Activated naive CD4-positive, alpha-beta T cell (primary cell): ENCODE measurements at places on chromosomes 7 and 10.

- no peak for DNase-seq
These were observed 67.4 kb upstream of the LRRC4 start for GRCh38 chr7:128098629-128099028.

DNA sequence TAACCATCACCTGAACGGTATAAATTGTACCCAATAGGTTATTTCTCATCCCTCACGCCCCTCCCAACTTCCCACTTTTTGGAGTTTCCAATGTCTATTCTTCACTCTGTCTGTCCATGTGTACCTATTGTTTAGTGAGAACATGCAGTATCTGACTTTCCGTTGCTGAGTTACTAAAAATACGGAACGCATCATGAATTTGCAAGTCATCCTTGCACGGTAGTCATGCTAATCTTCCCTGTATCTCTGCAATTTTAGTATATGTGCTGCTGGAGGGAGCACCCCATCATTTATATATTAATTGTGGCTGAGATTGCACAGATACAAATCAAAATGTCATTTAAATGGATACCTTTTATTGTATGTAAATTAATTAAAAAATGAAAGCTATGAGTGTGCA lies 75.7 kb upstream of the SFMBT2 start:
- DNase-seq, result no peak

- DNase-seq, result peak; percentile 8
These were observed 25.5 kb upstream of the INMT start for GRCh38 chr7:30726296-30727006.

DNA sequence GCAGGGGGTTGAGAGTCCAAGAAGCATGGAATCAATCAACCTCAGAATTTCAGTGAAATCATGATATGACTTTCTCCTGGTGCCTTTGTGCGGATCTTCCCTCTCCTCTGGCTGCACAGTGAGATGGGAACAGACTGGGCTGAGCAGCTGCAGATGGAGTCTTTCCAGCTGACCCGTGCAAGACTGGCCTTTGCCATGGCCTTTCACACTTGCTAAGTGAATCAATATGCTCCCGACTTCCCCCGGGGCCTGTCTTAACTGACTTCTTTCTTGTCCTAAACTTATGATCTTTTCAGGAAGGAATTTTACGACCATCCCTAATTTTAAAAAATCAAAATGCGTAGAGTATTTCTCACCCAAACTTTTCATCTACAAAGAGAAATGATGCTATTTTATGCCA lies 469.9 kb downstream of the GALNT17 start:
- DNase-seq, result no peak

- DNase-seq, result no peak
These were observed 317.2 kb downstream of the PHF14 start for GRCh38 chr7:11290863-11291262.

DNA sequence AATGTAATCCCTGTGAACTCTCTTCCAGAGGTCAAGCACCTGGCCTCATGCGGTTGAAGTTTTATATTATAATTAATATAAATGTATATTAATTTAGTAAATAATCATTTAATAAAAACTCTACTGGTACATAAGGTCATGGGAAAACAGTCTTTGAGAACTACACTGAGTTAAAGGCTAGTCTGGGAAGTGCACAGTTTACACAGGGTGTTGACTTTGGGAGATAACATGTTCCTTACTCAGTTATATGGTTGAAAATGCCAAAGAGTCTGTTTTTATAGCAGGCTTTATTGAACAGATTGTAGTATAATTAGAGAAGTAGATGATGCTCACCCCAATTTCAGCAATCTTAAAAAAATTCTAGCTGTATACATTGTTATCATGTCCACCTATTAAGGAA lies 735.9 kb downstream of the GATA3 start:
- no peak for DNase-seq

DNA sequence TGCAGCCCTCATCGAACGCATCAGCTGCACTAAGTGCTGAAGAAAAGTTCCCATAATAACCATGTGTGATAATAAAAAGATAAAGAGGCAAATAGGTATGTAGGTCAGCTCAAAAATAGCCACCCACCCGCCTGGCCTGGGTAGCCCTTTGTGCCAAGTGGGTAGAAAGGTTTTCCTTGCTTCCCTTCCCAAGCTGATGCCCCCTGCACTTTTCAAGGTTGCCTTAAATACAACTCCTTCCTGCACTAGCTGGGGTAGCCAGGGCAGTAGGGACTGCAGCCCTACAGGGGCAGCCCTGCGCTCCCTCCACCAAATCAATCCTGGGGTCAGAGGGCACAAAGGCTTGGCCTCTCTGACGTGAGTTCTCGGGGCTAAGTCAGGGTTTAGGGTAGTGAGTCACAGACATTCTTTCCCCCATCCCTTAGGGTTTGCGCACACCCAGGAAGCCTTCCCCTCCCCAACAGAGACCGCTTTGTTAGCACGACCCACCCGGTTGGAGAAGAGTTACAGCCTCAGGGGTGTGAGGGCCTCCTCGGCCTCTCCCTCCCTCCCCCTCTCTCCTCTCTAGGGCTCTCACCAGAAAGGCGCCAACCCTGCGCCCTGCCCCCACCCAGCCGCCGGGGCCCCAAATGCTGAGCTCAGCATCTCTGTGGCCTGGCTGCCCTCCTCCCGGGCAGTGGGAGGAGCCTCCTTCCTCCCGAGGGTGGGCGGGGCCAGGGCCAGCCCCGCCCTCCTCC lies 13.3 kb upstream of the DDIT4 start:
- DNase-seq, result peak; percentile 58

DNA sequence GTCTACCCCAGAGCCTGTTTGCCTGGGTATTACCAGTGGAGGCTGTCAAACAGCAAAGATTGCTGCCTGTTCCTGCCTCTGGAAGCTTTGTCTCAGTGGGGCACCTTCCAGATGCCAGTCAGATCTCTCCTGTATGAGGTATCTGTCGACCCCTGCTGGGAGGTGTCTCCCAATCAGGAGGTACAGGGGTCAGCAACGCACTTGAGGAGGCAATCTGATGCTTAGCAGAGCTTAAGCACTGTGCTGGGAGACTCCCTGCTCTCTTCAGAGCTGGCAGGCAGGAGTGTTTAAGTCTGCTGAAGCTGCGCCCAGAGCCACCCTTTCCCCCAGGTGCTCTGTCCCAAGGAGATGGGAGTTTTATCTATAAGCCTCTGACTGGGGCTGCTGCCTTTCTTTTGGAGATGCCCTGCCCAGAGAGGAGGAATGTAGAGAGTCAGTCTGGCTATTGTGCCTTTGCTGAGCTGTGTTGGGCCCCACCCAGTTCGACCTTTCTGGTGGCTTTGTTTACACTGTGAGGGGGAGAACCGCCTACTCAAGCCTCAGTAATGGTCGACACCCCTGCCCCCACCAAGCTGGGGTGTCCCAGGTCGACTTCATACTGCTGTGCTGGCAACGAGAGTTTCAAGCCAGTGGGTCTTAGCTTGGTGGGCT lies 62.2 kb downstream of the PPP1R9A start:
- DNase-seq, result no peak

DNA sequence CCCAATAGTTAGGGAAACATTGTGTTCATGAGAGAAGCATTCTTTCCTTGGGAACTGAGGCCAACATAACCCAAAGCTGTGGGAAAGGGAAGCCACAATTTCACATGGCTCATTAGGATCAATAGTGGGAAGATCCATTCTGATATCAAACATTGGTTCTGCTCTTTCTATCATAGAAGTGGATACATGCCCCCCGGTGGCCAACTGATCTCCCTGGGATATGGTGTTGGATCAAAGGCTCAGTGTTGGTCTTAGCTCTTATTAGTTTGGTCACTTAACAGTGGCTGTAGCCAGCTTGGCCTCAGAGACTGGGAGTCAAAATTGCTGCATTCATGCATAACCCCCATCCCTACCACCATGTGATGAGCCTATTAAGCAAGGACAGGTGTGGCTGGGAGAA lies 6.7 kb upstream of the GIMAP4 start:
- DNase-seq, result no peak

DNA sequence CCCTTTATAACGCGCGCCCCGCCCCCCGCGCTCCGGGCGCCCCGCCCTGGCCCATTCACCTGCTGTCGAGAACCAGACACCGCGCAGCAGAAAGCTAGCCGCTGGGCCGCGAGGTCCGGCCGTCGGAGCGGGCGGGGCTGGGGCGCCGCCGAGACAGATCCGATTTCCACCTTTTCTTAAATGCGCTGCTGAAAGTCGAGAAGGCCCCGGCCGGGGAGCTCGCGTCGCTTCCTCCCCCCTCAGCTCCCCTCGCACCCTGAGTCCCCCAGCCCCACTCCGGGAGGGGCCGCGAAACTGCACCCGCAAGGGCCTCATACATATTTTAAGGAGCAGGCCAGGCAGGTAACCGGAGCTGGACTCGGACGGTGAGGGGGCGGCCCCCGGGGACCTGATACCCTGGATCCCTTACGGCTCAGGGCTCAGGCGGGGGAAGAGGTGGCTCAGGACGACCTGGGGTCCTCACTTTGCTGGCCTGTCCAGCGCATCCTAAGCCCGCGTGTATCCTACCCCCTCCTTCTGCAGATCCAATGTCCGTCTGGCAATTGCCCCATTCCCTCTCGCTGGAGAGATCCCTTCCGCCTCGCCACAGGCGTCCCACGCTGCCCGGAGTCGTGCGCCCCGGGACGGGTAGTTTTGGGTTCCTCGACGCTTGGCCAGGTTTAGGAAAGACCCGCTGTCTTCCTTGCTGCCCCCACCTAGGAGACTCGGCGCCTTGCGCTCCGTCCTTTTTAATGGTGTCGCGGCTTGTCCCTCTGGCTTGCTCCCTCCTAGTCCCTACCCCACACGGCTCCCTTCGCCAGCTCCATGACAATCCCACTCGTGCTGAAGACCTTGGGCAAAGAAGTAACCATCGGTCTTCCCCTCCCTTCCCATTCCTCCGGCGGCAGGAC lies 170.6 kb downstream of the UBE2H start:
- DNase-seq, result no peak

GRCh38 chr7:122100021-122100420 lies 44.0 kb downstream of the AASS start:
- no peak for DNase-seq

GRCh38 chr7:39746103-39746819 lies 122.9 kb downstream of the RALA start:
- DNase-seq, result peak; percentile 4

DNA sequence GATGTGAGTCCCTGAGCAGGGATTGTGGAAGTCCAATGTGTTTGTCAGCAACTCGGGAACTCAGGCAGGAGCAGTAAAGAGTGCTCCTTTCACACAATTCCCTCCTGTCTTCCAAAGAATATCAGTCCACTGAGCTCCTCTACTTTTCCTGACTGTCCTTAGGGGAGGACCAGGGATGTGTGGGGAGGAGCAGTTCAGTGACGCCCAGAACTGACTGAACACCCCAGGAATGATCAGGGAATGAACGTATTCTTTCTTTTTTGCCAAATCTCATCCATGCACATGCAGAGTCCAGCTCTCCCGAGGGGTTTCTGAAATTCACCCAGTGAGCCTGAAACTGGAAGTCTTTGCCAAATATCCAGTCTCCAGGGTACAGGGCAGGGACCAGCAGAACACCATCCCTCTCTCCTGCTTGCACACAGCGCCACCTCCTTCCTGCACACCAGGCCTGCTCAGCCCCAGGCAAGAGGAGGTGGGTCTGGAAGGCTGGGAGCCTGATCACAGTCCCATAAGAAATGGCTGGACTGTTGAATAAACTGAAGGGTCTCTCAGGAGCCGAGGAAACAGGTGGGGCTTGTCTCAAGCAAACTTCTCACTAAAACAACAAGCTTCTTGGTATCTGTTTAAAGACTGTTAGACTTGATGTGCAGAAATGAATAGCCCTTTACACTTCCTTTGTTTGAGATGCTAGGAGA lies 294.7 kb downstream of the C7orf25 start:
- DNase-seq, result no peak

GRCh38 chr10:34351161-34351560 lies 463.9 kb downstream of the PARD3 start:
- no peak for DNase-seq

DNA sequence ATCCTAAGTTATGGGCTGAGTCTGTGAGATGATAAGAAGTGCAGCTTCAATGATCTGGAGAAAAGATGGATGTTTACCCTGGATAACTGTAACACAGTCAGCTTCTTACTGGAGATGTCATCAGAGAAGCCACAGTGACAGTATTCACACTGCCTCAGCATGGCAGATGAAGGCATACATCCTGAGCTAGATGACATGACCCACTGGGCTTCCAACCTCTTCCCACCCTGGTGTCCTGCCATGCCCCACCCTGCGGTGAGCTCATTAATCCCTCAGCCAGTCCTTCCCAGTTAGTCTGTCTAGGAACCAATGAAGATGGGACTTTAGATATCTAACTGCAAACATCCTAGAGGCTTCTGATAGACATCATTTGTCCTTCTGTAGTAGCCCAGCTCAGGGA lies 213.8 kb downstream of the TAX1BP1 start:
- no peak for DNase-seq

DNA sequence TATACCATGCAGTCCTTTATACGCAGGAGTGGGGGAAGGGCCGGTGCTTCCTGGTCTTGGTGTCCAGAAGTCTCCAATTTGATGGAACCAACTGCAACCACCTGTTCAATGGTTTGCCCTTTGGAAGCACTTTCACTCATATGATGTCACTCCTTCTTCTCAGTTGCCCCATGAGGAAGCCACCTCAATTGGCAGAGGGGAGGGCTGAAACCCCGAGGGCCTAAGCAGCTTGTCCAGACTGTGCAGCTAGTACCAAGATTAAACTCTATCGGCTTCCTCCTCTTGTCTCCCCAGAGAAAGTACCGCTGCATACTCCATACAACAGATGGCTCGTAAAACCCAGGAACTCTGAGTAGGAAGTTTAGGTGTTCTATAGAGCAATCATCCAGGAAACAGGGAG lies 789.4 kb downstream of the TYW1 start:
- DNase-seq, result no peak

- no peak for DNase-seq
These were observed 10.9 kb upstream of the BHLHA15 start for GRCh38 chr7:98200364-98200763.

DNA sequence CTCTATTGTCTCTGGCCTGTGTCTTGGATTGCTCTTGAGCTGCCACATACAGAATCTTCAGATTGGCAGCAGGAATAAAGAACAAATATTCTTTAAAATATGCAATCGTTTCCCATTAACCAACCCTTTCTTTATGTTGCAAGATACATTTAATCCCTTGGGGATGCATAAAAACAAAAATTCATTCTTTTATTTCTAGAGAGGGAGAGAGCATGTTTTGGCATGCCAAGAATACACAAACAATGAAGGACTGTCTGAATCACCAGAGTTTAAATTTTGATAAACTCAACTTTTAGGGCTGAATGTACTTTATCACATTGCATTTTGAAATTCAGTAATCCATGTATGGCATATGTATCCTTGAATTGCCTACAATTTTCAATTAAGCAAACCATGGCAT lies 154.3 kb upstream of the SEMA3D start:
- no peak for DNase-seq

- DNase-seq, result no peak
These were observed 53.3 kb downstream of the WIPF3 start for GRCh38 chr7:29859524-29860185.

GRCh38 chr7:23267357-23267756 lies 20.8 kb downstream of the GPNMB start:
- DNase-seq, result no peak

GRCh38 chr10:99779335-99779734 lies 3.1 kb upstream of the ABCC2 start:
- no peak for DNase-seq

GRCh38 chr10:63083904-63084689 lies 49.0 kb upstream of the NRBF2 start:
- peak; percentile 1 for DNase-seq

- no peak for DNase-seq
These were observed 236.2 kb downstream of the TCERG1L start for GRCh38 chr10:131075218-131075770.
